ENCODE measurements at places on chromosomes 1 and 21.
A peak's percentile ranks its signal among the peaks of the same experiment; 100 is the strongest.

- no peak for DNase-seq
Observed at GRCh38 chr1:37394574-37395464, 79.6 kb upstream of the ZC3H12A start.

GRCh38 chr1:224726441-224727182 lies 110.5 kb downstream of the CNIH3 start:
- no peak for DNase-seq

DNA sequence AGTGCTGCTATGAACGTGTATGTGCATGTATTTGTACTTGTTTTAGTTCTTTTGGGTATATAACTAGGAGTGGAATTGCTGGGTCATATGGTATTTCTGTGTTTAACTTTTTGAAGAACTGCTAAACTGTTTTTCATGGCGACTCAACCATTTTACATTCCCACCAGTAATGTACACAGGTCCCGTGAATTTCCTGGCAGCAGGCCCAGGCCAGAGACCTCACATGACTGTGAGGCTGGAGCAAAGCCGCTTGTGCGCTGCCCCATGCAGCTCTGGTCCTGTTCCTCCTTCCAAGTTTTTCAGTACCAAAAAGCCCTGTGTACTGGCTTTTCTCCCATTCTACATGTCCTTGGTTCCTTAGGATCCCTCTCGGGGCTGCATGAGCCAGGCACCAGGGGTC lies 29.6 kb downstream of the ACOT11 start:
- no peak for DNase-seq

GRCh38 chr1:50702395-50702794 lies 257.7 kb downstream of the FAF1 start:
- DNase-seq: no peak

GRCh38 chr1:149997585-149998262 lies 12.8 kb downstream of the OTUD7B start:
- peak; percentile 33 for DNase-seq

DNA sequence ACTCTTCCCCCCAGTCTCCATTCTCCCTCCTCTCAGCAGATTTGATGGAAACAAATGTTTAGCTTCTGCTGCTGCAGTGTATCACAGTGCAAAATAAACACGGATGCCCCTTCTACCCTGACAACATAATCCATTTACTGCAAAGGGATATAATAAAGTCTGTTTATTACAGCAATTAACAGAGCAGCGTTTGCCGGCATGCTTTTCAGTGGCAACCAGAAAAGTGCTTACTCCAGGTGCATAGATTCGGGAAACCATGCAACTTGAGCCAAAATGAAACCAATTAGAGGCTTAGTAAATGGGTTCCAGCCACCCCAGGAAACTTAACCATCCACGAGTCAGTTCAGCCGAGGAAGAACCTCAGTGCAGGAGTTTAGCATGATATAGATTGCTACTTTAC lies 12.9 kb upstream of the LEMD1 start:
- no peak for DNase-seq

GRCh38 chr1:50985094-50985493 lies 15.0 kb downstream of the CDKN2C start:
- no peak for DNase-seq

DNA sequence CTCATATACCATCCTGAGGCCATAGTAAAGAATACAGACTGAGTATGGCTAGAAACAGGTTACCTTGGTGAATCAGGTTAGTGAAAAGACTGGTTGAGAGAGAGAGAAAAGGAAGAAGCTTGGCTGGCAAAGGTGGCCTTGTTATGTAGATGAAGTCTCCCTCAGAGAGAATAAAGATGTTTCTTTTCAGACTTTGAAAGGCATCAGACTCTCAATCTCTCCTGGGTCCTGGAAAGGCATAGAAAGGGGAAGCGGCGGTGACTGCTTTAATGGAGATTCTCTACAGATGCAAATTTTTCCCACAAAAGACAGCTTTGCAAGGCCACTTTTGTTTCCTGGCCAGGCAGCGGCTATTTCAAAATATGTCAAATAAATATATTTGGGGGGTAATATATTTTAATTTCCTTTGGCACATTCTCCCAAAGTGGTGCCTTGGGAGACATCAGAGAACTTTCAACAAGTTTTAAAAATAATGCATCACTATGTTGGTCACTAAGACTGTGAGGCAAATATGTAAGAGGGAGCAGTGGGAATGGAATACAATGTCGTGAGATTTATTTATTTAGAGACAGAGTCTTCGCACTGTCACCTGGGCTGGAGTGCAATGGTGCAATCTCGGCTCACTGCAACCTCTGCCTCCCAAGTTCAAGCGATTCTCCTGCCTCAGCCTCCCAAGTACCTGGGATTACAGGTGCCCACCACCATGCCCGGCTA lies 46.1 kb downstream of the NPHS2 start:
- no peak for DNase-seq

GRCh38 chr1:39204441-39205081 lies at the start of gene MACF1:
MACF1 (plus strand) TSS chr1:39204695; CDS start chr1:39205023, 328 bp downstream.
- no peak for DNase-seq

DNA sequence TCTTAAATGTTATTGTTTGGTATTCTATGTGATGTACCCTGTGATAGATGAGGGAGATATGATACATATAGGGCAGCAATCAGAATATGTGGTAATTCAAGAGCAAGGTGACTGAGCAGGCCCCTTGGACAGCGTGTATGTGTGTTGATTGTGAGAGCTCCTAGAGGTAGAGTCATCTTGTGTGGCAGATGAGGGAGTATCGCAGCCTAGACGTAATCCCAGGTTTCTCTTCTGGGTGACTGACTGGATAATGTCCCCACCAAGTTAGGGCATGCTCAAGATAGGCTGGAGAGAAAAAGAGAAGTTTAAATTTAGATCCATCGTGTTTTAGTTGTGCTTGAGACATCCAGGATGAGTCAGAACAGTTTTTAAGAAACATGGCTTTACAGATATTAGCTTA lies 185.3 kb downstream of the ZP4 start:
- no peak for DNase-seq

DNA sequence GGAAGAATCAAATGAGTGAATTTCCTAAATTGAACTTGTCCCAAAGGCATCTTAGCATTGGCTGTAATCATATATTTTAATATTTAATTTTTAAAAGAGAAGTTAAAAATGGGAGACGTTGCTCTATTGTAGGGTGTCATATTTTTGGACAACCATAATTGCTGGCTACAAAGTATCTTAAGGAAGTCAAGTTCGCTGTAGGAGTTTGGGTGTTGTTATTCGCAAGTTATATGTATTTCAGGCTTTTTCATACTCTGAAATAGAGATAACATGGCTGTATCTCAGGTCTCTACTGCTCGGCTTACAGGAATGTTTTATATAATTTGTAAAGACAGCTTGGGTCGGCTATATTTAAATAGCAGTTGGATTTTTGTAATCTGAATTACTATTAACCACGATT lies 852 bp downstream of the TMEM50A start:
- DNase-seq: no peak

DNA sequence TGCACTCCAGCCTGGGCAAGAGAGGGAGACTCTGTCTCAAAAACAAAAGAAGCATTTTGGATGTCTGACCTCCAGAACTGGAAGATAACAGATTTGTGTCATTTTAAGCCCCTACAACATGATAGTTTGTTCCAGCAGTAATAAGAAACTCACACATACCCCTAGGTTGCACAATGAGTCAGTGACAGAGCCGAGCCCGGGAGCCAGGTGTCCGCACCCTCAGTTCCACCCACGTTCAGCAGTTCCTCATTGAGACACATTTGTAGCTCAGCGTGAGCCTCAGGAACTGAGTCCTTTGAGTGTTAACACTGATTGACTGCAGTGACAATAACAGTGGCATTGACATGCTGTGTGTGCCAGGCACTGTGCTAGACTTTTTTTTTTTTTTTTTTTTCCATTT lies 19.8 kb downstream of the LRRC38 start:
- DNase-seq: no peak

- DNase-seq: no peak
Observed at GRCh38 chr1:37151789-37152188, 117.5 kb upstream of the GRIK3 start.

GRCh38 chr1:153818876-153819275 lies 43.7 kb downstream of the SLC27A3 start:
- DNase-seq: no peak

- no peak for DNase-seq
Observed at GRCh38 chr1:192905049-192905448, 96.2 kb downstream of the RGS2 start.

DNA sequence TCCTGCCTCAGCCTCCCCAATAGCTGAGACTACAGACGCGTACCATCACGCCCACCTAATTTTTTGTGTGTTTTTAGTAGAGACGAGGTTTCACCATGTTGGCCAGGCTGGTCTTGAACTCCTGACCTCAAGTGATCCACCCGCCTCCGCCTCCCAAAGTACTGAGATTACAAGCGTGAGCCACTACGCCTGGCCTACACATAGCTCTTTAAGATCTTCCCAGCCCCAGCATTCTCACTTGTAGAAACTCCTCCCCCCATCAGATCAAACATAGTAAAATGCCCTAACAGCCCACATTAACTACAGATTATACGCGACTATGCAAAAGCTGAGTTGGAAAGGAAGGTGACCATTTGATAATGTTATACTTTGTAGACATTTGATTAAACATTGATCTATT lies 634.8 kb downstream of the MATN1 start:
- no peak for DNase-seq

GRCh38 chr1:148160343-148161052 lies 8.4 kb upstream of the NBPF11 start:
- peak; percentile 1 for DNase-seq

GRCh38 chr1:239437822-239438221 lies 51.5 kb downstream of the CHRM3 start:
- DNase-seq: no peak

GRCh38 chr1:19815801-19816736 lies 986 bp upstream of the RNF186 start:
- peak; percentile 33 for DNase-seq

DNA sequence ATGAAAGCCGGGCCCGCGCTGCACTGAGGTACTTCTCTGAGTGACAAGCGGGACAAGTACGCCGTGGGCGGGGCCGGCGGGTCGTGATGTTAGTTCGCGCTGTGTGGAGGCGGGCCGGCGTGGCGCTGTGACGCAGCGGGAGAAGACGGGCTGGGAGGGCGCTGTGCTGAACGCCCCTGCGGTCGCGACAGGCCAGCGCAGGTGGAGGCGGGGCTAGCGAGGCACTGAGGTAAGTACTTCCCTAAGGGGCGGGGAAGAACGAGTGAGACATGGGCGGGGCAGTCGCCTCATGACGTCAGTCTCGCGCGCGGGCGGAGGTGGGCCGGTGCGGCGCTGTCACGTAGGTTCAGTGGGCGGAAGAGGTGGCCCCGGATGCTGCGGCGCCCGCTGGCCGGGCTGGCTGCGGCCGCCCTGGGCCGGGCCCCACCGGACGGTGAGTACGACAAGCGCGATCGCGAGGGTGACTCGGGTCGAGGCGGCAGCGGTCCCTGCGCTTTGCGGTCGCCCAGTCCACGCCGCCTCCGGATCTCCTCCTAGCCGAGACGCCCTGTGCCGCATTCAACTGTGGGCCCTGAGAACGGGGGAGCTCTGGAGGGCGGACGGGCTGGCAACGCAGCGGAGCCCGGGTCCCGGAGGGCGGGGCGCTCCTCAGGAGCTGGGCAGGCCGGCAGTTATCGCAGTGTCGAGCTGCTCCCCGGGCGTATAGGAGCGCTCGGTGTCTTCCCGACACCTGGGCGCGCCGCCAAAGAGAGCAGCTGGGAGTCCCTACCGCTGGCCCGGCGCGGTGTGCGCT lies at the start of gene GUK1:
Gene GUK1, plus strand, starts transcription at position 349 of the 793 bp plus-strand sequence. Its CDS starts 24 bp downstream, at position 373.
- peak; percentile 97 for DNase-seq
